CD4-positive, alpha-beta T cell treated with Interleukin-6 at 100 ng/mL for 8 hours (primary cell): ENCODE measurements at places on chromosomes 13 and 19.

DNA sequence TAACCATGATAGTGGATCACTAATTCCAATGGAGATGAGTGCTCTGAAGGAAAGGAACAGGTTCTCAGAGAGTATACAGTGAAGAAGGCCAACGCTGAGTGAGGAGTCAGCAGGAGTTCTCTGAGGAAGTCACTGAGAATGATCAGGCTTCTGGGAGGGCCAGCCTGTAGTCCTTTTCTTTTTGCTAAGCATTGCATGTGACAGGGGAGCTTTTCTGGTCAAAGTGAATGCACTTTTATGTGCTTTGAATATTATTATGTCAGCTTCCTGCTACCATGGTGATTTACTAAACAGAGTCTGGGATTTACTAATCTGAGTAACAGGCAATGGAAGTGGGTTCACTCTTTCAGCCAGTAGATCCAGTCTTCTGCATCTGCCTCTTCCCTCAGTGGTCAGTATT lies 81.1 kb upstream of the SERP2 start:
- no peak for DNase-seq

DNA sequence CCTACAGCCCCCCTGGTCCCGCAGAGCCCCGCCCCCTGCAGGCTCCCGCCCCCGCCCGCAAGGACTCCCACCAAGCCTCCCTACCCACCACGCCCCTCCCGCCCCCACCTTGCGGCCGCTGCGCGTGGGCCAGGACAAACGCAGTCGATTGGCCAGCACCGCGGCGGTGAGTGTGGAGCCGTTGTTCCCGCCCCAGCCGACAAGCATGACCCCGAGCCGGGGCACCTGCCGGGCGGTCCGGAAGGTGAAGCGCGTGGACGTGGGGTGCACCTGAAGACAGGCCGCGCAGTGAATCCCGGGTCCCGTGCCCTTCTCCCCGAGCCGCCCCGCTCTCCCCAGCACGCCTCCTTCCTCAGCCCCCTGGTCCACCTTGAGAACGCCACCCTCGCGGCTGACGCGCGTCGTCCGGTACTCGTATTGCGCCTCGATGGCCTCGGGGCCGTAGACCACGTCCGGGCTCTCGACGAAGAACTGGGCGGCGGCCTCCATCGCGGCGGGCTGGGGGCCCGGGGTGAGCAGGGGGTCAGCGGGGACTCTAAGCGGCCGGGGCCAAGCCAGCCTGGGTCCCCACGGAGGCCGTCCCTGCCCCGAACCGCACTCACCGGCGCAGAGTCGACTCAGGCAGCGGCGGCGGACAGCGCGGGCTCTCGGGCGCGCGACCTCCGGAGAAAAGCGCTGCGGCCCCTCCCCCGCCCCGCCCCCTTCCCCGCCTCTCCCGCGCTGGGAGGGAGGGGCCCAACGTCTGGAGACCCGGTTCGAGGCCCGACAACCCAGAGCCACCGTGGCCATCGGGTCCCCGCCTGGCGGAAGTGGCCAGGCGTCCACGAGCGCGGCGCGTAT lies at the start of gene ISYNA1:
TSS of gene ISYNA1 (minus strand) at position 643 of the 840 bp plus-strand sequence. CDS start at position 489, 154 bp downstream.
- DNase-seq = peak; percentile 37

GRCh38 chr13:27077451-27077850 lies 94.2 kb downstream of the USP12 start:
- no peak for DNase-seq

DNA sequence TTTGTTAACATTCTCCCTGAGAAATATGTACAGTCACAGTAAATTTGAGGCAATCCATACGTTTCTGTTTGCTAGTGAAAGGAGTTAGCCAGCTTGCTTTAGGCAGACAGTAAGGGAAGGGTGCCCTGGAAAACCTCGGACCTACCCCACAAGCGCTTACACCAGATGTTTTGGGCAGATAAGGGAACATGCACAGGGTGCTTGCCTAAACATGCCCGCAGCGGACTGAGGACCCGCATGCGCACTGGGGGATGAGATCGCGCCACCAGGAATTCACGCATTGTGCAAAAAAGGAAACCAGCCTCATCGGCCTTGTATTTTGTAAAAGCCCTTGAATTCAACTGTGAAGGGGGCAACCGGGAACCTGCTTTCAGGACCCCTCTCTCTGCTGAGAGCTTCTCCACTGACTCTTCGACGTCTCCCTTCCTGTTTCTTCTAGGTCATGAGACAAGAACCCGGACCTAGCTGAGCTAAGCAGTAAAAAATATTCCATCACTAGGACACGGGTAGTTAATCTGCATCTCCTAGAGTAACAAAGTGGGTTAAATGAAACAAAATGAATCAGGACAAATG lies 1399.2 kb upstream of the ATXN8OS start:
- no peak for DNase-seq

DNA sequence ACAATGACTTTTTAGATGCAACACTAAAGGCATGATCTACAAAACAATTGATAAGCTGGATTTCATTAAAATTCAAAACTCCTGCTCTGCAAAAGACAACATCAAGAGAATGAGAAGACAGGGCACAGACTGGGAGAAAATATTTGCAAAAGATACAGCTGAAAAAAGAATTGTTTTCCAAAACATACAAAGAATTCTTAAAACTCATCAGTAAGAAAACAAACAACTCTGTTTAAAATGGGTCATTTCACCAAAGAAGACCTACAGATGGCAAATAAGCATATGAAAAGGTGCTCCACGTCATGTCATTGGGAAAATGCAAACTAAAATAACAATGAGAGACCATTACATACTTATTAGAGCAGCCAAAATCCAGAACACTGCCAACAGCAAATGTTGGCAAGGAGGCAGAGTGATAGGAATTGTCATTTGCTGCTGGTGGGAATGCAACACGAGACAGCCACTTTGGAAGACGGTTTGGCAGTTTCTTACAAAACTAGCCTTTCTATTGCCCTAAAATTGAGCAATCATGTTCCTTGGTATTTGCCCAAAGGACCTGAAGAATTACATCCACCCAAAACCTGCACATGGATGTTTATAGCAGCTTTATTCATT lies 39.2 kb downstream of the FLT1 start:
- no peak for DNase-seq

GRCh38 chr19:46115396-46116106 lies 8.9 kb downstream of the IGFL3 start:
- no peak for DNase-seq

- DNase-seq = no peak
Observed at GRCh38 chr19:51163257-51163656, 21.2 kb downstream of the SIGLEC7 start.

GRCh38 chr19:11168568-11168967 lies 13.0 kb upstream of the SPC24 start:
- DNase-seq = no peak

- no peak for DNase-seq
Observed at GRCh38 chr19:55681131-55682092, 6.4 kb downstream of the EPN1 start.

DNA sequence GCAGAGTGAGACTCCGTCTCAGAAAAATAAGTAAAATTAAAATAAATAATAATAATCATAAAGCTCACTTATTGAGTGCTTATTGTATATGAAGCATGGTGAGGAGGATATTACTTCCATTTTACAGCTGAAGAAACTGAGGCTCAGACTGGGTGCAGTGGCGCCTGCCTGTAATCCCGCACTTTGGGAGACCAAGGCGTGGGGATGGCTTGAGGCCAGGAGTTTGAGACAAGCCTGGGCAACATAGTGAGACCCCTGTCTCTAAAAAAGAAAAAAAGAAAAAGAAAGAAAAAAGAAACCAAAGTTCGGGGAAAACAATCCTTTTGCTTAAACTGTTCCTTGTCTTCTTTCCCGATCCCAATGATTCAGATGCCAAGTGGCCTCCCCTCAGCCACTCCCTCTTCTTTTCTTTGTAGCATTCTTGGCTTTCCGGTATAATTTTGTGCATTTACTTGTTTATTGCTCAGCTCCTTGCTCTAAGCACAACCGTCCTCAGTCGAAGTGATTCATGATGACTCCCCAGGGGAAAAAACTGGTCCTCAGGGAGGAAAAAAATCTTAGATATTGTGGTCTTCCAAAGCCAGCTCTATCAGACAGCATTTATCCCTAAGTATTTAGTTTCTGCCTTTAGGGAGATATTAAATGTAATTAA lies 965 bp upstream of the EIF3G start:
- DNase-seq = no peak

DNA sequence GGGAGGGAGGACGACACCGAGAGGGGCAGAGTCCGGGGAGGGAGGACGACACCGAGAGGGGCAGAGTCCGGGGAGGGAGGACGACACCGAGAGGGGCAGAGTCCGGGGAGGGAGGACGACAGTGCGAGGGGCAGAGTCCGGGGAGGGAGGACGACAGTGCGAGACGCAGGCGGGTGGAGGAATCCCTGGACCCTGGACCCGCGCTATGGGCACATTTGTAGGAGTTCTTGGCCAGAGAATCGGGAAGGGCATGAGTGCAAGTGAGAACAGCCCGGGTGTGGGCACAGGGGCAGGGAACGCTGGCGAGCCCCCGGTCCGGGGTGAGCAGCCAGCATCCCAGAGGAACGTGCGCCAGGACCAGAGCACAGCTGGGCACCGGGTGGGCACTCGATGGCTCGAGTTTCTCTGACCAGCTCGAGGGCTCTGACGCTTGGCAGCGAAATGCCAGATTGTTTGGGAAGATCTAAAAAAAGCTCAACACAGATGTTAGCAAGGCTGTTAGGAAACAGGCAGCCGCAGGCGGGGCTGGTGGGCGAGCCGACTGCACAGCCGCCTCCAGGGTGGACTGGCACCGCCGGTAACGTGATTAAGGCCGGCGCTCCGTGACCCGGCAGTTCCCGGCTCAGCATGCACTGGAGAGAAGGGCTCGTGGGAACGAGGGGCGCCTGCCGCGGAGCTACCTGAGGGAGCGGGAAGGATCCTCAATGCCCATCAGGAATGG lies 17.9 kb upstream of the C2CD4C start:
- no peak for DNase-seq

GRCh38 chr19:459724-460511 lies 915 bp downstream of the SHC2 start:
- no peak for DNase-seq

- no peak for DNase-seq
Observed at GRCh38 chr13:25585000-25585399, 213.2 kb downstream of the ATP8A2 start.

- no peak for DNase-seq
Observed at GRCh38 chr19:14021474-14021873, 6.5 kb upstream of the RLN3 start.

GRCh38 chr13:46317120-46317519 lies 69.9 kb downstream of the RUBCNL start:
- DNase-seq = no peak

- DNase-seq = no peak
Observed at GRCh38 chr13:101139081-101139480, 277.2 kb downstream of the NALCN start.

GRCh38 chr13:91520952-91521351 lies 122.5 kb downstream of the GPC5 start:
- no peak for DNase-seq

DNA sequence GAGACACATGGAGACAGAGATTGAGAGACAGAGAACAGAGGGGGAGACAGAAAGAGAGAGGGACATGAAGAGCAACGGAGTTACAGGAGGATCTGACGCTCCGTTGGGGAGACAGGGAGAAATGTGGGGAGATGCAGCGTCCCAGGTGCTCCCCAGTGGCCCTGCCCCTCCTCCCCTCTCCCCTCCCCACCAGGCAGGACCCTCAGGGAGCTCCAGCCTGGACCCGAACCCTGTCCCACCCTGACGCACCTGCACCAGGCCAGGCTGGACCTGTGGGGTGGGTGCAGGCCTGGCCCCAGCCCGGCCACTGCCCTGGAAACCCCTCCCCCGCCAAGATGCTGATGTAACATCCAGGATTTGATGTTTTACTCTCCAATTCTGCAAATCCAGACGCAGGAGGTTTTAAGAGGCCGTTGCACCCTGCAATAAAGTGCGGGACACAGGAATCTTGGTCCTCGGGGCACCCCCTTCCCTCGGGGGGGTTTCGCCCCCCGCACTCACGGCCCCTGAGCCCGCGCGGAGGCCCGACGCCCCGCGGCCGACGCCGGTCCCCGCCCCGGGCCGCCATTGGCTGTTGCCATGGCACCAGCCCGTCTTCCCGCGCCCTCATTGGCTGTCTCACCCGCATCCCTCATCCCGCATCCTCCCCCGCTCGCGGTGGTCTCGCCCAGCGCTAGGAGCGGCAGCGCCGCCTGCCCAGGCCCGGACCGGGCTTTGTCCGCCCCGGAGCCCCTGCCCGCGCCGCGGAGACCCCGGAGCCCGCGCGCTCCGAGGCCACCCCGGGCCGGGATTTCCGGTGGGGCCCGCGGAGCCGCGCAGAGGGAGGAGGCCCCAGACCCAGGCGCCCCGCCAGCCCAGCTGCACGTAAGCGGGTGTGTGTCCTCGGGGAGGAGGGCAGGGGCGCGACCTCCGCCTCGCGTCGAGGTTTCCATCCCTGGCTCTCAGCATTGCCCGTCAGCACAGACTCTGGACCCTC lies at the start of gene APC2:
TSS of gene APC2 (plus strand) at position 655 of the 976 bp plus-strand sequence. CDS start 2,881 bp downstream, outside the sequence.
- DNase-seq = no peak

DNA sequence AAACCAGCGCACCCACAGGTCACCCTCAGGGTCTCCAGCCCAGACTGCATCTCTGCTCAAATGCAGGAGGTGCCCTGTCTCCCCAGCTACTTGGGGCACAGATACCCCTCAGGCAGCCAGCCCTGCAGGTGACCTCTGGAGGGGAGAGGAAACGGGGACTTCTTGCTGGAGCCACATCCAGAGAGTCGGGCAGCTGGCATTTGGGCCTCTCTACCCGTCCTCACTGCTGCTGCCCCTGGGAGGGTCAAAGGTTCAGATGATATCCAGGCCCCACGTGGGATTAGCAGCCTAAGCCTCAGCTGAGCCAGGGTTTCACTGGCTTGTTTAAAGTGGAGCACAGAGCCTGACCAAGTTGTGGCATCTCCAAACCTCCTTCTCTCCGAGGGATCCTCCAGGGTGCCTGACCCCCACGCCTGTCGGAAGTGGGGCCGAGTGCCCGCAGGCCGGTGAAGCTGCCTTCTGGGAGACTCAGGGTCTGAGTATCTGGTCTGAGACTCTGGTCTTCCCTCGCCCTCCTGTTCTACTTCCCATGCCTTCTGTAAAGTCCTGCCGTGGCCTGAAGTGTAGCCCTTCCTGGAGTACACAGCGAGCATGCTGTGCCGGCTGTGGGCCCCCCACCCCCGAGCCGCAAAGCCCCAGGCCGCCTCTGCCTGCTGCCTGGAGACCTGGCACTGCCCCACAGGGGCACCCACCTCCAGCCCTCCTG lies 2.1 kb downstream of the RASA3 start:
- DNase-seq = no peak

DNA sequence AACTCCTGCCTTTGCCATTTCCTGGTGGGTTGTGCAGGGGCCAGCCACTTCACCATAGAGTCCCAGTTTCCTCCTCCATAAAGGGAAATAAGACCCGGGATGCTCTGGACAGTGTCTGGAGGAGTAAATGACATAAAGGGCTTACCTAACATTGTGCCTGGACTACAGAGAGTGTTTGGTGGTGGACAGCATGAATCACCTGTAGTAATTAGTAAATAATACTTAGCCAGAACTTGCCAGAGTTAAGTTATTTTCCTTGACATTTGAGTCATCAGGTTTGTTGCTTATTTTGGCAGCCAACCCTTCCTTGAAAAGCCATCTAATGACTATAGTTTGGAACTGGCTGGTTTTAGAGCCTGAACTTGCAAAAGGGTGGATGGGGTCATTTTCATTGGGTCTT lies 159.2 kb downstream of the SLC7A1 start:
- DNase-seq = no peak
